CD4-positive, alpha-beta T cell treated with Interleukin-6 at 100 ng/mL for 8 hours (primary cell): ENCODE measurements at places on chromosomes 6 and 20.

DNA sequence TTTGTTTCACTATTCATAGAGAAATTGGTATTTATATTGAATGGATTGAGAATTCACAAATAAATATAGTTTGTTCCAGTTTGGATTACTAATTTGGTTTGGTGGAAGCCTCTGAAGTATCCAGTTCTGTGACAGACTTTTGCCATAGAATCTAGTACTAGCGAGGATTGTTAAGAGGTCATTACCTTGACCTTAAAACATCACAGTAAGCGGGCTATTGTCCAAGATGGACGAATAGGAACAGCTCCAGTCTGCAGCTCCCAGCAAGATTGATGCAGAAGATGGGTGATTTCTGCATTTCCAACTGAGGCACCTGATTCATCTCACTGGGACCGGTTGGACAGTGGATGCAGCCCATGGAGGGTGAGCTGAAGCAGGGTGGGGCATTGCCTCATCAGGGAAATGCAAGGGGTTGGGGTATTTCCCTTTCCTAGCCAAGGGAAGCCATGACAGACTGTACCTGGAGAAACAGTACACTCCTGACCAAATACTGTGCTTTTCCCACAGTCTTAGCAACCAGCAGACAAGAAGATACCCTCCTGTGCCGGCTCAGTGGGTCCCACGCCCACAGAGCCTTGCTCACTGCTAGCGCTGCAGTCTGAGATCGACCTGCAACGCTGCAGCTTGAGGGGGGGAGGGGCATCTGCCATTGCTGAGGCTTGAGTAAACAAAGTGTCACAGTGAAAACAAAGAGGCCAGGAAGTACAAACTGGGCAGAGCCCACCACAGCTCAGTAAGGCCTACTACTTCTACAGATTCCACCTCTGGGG is 66.4 kb upstream of the NEDD9 start:
- no peak for DNase-seq

DNA sequence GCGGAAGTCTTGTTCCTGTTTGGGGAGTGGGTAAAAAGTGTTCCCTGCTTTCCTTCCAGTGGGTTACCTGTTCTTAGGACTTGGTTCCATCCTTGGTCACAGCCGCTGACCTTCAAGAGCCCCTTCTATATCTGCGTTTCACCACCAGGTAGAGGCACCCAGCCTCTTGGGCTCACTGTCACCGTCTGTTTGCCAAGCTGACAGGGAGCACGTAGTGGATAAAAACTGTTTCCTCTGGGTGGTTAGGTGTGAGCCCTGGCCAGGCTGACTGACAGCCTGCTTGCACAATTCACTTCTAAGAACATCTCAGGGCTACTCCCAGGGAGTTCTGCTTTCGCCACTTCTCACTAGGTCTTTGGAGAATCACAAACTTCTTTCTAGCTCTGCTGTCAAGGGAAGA is 1.8 kb upstream of the JPH2 start:
- DNase-seq, result no peak

DNA sequence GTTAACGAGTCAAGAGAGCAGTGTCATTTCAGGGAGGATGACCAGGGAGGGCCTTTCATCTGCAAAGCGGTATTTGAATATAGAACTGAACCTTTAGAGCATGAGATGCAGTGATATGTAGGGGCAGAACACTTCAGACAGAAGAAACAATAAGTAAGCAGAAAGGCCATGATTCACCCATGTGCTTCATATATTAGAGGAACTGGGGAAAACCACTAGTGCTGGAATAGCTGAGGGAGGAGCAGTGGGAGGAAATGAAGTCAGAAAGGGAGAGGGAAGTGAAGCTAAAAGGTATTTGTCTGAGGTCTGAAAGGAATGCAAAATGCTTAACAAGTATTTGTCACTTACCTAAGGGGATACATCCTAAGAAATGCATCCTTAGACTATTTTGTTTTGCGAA is 391.2 kb downstream of the ADGRB3 start:
- DNase-seq, result no peak

GRCh38 chr6:45212976-45213375 is 115.2 kb upstream of the RUNX2 start:
- no peak for DNase-seq

- no peak for DNase-seq
These were observed 83.8 kb downstream of the IYD start for GRCh38 chr6:150452428-150453243.

DNA sequence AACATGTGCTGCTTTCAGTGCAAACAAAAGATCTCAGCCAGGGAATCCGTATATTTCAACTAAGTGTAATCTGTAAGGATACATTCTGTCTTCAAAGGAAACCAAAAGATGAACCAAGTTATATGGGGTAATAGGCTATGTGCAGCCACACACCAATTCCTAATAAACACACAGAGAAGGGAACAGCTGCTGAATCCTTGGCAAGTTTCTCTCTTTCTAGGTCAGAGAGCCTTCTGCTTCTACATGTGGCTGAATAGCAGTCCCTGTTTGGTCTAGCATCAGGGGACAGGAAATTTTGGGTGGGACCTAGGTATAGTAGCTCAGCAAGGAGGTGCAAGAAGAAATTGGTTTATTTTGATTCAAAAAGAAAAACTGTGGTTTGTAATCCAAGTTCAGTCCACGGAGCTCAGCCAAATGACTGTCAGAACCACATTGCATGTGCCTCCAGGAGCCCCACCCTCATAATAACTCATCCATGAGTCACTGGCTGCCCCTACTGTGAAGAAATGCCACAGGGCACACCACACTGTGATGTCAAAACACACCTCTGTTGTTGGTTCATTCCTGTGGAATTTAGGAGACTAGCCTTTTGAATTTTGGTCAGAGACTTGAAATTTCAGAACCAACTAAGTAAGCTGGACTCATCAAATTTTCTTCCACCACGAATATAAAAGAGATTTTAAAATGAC is 21.1 kb downstream of the SPTLC3 start:
- DNase-seq, result no peak

DNA sequence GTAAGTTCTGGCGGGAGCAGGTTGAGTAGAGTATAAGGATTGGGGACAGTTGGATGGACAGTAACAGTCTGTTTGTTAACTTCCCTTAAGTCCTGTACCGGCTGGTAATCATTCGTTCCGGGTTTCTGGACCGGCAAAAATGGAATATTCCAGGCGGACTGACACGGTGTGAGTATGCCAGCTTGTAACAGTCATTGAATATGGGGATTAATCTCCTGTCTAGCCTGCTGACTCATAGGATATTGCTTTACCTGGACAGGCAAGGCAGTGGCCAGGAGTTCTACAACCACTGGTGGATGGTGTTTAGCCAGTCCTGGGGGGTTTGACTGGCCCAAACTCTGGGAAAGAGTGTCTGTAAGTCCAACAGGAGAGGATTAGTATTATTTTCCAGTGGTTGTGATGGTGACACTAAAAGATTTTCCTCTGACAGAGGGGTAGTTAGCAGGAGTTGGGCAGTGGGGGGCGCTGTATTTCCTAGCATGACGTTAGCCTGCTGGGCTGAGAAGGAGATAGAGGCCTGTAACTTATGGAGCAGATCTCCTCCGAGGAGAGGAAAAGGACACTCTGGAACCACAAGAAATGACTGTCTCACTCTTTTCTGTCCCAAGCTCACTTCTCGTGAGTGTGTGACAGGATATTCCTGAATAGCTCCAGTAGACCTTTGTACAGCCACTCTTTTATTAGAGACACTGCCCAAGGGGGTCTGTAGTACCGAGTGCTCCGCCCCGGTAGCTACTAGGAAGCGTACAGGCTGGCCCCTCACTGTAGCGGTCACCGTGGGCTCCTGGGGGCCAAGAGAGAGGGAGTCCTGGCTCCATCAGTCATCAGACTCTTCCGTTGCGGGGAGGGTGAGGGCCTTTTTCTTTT is 152.2 kb downstream of the TRIM27 start:
- no peak for DNase-seq

GRCh38 chr6:33784787-33785186 is 4.1 kb downstream of the LEMD2 start:
- no peak for DNase-seq

DNA sequence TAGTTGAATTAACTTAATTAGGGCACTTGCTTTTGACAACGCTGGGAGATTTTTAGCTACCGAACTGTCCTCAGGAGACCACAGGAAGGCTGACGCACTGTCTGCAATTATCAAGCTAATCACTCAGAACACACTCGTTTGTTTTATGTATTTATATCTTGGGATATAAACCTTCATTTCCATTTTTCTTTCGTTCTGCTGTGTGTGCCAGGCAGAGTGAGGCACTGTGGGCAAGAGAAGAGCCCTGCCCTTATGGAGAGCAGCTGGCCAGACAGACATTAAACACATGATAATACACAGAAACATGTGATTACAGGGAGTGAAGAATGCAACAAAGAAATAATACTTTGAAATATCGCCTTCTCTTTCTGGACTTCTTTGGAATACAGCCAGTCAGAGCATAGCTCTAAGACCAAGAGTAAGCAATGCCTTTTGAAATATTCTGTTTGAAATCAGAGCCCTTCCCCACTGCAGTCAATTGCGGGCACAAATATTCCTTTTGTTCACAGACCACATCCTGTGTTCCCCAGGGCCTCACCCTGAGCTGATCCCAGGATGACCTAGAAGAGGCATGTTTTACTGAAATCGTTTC is 96.8 kb downstream of the ANKRD60 start:
- no peak for DNase-seq

- DNase-seq, result no peak
These were observed 584.2 kb downstream of the BCKDHB start for GRCh38 chr6:80690551-80691131.

GRCh38 chr6:105692613-105693215 is 289.8 kb upstream of the PREP start:
- no peak for DNase-seq

DNA sequence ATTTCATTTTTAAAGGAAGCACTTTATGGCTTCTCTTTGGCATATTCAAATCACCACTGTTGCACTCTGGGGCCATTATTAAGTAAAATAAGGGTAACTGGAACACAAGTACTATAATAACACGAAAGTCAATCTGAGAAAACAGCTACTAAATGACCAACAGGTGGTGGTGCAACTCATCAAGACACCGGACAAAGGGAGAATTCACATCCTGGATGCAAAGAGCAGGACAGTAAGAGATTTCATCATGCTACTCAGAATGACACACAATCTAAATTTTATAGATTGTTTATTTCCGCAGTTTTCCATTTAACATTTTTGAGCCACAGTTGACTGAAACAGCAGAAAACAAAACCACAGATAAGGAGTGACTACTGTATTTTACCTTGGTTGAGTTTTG is 27.6 kb upstream of the LY86 start:
- DNase-seq, result no peak

- no peak for DNase-seq
These were observed 407 bp downstream of the GABRR2 start for GRCh38 chr6:89314692-89315091.

GRCh38 chr6:148464319-148465010 is 121.8 kb downstream of the SASH1 start:
- DNase-seq, result peak; percentile 41

GRCh38 chr6:118705544-118706491 is 54.4 kb upstream of the CEP85L start:
- no peak for DNase-seq

DNA sequence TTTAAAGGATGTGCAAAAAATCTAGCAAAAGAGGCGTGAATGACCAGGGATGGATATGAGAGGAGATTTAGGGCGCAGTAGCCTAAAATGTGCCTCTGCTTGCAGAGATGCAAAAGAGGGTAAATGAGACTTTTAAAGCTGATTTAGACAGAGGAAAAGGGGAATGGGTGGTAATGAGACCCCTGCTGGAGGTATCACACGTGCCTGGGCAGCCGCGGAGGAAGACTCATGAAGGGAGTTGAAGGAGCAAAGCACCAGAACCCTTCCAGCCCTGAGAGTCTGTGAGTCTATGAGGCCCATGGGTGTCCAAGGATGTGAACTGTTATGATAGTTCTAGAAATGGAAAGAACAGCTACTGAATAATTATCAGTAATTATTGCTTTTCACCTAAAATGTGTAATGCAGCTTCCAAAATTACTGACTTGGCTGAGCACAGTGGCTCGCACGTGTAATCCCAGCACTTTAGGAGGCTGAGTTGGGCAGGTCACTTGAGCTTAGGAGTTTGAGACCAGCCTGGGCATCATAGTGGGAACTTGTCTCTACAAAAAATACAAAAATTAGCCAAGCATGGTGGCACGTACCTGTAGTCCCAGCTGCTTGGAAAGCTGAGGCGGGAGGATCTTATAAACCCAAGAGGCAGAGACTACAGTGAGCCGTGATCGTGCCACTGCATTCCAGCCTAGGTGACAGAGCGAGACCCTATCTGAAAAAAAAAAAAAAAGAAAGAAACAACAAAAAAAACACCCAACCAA is 38.2 kb upstream of the TIAM2 start:
- no peak for DNase-seq

DNA sequence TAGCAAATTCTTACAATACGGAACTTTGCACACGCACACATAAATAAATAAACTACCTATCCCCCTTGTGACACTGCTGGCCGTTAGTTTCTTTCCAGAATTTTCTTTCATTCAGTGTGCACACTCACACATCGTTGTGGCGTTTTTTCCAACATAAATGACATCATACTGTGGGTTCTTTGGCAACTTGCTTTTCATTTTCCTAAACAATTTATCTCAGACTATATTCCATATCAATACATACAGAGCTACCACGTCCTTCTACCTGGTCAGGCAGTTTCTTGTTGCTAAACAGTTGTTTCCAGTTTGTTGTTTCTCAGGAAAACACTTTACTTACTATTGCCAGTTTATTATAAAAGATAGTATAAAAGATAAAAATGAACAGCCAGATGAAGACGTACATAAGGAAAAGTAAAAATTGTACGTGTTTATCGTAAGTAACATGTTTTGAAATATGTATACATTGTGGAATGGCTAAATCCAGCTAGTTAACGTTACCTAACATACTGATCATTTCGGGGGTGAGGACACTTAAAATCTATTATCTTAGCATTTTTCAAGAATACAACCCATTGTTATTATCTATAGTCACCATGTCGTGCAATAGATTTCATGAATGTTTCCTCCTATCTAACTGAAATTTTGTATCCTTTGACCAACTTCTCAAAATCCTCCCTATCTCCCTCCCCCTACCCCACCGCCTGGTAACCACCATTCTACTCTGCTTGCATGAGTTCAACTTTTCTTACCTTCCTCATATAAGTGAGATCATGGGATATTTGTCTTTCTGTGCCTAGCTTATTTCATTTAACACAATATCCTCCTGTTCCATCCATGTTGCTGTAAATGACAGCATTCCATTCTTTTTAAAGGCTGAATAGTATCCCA is 1.2 kb upstream of the TP53RK start:
- DNase-seq, result no peak

- DNase-seq, result no peak
These were observed 52.5 kb downstream of the MRAP2 start for GRCh38 chr6:84086056-84086455.
